Stimulated activated CD8-positive, alpha-beta memory T cell treated with anti-CD3 and anti-CD28 coated beads, Interleukin-2, amount 100 ng/mL, for 48 hours (primary cell): ENCODE measurements at places on chromosomes 16 and 17.

- DNase-seq, result no peak
These were observed 39.8 kb downstream of the SLC6A2 start for GRCh38 chr16:55695595-55695994.

DNA sequence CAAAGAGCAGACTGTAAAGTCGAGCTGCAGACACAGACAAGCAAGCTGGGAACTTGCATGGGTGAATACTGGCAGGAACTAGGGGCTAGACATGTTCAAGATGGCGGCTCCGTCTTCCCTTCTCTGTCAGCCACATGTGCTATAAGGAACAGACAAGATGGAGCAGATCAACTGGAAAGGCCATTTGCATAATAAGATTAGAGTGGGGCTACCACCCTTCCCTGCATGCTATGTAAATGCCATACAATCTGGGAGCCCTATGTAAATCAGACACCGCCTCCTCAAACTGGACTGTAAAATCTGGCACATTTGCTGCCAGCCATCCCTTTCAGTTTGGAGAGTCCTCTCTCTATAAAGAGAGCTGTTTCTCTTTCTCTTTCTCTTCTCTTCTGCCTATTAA, 640.1 kb upstream of the CDH8 start:
- DNase-seq, result no peak

GRCh38 chr16:74485916-74486315, 64.6 kb upstream of the CLEC18B start:
- DNase-seq, result no peak

DNA sequence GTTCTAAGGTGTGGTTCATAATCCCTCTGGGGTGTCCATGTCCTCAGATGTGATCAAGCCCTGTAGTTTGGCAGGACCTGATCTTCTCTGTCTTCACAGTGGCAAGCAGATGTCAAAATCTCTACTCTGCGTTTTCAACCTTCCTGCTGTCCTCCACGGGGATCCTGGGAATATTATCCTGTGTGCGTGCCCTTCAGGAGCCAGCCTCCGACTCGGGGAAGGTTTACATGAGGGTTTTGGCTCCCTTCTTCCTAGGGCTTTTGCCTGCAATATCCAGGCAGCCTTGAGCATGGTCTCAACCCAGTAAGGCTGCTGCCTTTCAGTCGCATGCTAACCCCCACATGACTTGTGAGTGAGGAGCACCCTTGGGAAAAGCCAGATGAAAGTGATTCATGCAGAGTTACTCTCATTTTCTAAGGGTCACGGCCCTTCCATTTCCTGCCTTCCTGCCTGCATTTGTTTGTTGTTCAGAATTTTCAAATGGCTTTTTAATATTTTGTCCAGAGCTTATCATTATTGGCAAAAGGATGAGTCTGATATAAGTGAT, 202.2 kb upstream of the CHMP6 start:
- DNase-seq, result no peak

GRCh38 chr17:68941761-68942160, 13.4 kb downstream of the ABCA8 start:
- no peak for DNase-seq

GRCh38 chr17:19762515-19762961, 14.4 kb upstream of the ALDH3A1 start:
- DNase-seq, result peak; percentile 36

- no peak for DNase-seq
These were observed 186.5 kb downstream of the STX8 start for GRCh38 chr17:9389111-9389527.

DNA sequence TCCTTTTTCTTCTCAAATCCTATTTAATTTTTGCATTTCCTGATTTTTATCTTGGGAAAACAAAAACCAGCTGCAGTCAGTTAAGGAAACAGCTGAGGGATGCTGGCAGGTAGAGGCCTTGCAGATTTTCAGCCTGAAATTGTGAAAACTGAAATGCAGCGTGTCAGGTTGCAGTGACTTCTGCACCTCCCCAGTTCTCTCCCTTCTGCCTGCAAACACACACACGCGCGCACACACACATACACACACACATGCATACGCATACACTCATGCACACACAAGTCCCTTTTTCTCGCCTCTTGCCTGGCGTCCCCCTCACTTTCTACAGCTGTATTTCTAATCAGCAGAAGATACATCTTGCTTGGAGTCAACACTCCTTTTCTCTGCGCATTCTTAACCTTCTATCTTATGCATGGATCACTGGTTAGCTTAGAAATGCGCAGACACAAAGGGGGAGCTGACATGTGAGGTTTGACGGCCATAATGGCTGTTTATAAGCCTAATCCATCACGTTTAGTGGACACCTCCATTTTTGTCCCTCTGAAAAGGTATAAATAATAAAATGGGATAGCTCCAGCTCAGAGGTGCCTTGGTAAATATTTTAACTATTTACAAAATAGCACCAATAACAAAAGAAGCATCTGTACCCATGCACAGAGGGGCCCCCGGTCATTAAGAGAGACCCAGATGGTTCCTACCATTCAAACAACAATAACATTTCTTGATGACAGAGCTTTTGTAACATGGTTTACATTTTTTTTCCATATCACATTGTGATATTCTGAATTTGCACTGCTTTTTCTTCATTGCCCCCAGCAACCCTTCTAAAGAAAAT, 392.1 kb upstream of the SALL1 start:
- no peak for DNase-seq

DNA sequence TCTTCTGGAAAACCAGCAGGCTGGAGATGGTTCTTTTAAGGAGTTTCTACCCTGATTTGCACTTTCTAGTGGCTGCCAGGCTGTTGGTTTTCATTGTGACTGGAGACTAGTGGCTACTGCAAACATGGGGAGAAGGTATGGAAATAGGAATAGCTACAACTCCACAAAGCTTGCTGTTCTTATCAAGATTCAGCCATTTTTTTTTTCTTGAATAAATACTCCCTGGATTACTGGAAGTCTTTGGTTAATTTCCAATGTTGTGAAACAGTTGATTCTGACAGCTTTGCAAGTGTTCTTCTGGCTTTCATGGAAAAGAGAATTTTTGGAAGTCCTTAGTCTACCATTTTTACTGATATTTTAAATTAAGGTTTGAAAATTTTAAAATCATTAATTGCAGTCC, 277.7 kb downstream of the HS3ST3A1 start:
- no peak for DNase-seq

DNA sequence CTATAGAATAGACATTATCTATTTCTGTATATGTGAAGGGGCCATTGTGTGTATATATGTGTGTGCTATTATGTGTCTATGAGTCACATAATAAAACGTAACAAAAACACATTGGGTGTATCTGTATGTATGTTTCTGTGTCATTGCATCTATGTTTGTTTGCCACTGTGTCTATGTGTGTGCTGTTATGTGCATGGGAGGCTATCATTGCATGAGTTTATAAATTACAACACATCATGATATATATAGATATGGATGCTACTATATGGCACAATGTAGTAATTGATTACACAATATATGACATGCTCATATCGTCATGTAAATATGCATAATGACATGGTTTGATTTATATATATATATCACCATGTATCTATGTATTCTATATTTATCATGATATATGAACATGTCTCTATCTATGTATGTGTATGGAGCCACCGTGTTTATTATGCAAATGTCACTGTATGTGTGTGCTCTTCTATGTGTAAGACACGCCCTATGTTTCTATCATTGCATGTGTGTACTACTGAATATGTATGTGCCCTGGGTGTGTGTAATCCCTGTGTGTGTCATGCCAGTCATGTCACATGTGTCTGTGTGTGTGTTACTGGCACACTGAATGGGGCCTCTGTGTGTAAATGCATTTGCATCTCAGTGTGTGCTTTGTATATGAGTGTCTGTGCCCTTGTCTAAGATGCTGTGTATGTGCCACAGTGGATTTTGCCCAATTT, 1.4 kb upstream of the TSPOAP1 start:
- no peak for DNase-seq

GRCh38 chr16:71626858-71627213, 852 bp downstream of the MARVELD3 start:
- DNase-seq, result no peak

DNA sequence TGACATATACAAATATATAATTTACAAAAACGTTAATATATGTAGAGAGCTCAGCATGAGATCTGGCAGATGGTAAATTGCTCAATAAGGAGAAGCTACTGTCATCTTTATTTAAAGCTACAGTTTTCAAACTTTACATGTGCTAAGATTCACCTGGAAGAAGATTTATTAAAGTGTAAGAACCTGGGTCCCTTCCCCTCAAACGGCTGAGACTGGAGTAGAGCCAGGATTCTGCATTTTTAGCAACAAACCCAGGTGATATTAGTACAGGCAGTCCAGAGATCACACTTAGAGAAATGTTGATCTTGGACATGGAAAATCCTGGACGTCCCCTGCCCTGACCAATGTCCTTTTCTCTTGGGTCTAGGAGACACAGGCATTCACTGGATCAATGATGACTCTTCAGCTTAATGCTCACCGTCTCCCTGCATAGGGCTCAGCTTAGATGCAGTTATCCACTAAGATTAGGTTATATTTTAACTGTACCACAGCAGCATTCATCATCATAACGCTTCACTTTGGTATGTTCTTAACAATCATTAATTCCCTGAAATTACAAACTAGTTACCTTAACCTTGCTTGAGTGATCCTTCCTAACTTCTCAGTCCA, 20.4 kb downstream of the CDR2 start:
- DNase-seq, result no peak

- DNase-seq, result no peak
These were observed 186.3 kb upstream of the GSE1 start for GRCh38 chr16:85426806-85427205.

DNA sequence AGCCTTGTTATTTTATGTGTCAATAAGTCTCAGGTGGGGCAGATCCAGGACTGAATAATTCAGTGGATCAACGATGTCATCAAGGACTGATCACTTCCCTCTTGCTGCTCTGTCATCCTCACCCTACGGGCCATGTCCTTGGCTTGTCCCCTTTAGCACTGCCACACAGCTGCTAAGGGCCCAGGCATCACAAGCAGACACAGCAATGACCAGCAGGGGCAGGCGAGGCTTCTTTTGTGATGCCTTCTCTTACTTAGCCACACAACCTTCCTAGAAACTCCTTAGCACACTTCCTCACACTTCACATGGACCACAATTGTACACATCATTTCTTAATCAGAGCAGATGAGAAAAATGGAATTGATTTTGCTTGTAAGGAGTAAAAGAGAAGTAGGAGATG, 356.3 kb upstream of the SOX9 start:
- no peak for DNase-seq
